AG09309 (cell line): ENCODE measurements at places on chromosomes 11 and 22.

GRCh38 chr22:25389541-25389919 lies 170.1 kb downstream of the CRYBB2 start:
- DNase-seq: no peak

DNA sequence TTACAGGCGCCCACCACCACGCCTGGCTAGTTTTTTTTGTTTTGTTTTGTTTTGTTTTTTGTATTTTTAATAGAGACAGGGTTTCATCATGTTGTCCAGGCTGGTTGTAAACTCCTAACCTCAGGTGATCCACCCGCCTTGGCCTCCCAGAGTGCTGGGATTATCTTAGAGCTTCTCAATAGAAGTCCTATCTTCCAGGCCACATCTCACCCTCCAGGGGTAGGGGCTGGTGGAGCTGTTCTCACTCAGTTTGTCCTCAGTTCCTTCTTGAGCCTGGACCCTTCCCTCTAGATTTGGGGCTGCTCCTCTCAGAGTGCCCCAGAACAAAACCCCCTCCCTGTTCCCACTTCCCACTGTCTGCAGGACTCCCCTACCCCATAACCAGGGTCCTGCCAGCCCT lies 31.3 kb downstream of the BCR start:
- DNase-seq: no peak

GRCh38 chr11:12682737-12683500 lies 8.7 kb downstream of the TEAD1 start:
- DNase-seq: no peak

DNA sequence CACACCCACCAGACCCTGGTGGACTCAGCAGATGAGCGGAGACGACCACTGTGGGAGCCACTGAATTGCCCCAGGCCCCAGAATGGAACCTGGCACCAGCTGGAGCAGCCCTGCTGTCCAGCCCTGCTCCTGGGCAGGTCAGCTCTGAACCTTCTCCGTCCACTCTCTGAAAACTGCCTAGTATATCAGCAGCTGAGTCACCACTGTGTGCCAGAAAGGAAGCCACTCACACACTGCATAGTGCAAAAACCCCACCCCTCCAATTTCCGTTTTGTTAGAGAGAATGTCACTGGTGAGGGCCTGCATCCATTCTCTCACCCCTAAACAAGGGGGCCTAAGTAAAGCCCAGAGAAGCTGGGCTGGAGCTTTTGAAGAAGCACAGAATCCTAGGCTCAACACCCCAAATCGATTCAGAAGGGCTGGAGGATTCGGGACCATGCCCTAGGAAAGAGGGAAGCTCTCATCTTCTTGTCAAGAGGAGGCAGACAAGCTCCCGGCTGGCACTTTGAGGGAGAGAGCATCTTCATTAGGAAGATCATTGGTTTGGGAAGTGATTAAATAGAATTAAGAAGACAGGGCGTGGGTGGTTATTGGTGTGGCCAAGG lies 44.5 kb downstream of the GALNT18 start:
- DNase-seq: no peak

DNA sequence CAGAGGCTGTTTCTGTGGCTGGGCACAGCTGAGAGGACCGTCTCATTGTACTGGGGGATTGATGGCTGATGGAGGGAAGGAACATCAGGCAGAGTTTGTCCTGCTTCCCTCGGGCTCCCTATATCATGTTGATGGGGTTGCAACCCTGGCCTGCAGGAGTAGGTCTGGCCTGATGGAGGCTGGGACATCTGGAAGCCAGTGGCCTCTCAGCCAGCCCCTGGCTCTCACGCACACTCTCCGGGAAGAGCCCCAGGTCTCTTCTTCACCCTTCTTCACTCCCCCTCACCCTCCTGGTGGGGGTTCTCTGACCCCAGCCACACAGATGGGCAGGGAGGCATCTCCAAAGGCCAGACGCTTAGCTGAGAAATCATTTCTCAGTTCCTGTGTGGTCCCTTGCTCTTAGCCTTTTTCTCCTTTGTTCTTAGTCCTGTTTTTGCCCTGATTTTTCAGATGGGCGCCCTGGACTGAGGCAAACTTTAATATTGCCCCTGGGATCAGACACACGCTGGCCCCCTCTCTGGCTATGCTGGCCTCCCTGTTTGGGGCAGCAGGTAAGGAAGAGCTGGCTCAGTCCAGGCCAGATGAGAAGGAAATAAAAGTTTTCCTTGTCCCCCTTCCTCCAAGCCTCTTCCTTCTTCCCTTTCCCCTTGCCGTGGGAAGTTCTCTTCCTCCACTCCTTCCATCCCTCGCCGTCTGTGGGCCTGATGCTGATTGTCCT lies 13.9 kb upstream of the ANO1 start:
- DNase-seq: no peak

DNA sequence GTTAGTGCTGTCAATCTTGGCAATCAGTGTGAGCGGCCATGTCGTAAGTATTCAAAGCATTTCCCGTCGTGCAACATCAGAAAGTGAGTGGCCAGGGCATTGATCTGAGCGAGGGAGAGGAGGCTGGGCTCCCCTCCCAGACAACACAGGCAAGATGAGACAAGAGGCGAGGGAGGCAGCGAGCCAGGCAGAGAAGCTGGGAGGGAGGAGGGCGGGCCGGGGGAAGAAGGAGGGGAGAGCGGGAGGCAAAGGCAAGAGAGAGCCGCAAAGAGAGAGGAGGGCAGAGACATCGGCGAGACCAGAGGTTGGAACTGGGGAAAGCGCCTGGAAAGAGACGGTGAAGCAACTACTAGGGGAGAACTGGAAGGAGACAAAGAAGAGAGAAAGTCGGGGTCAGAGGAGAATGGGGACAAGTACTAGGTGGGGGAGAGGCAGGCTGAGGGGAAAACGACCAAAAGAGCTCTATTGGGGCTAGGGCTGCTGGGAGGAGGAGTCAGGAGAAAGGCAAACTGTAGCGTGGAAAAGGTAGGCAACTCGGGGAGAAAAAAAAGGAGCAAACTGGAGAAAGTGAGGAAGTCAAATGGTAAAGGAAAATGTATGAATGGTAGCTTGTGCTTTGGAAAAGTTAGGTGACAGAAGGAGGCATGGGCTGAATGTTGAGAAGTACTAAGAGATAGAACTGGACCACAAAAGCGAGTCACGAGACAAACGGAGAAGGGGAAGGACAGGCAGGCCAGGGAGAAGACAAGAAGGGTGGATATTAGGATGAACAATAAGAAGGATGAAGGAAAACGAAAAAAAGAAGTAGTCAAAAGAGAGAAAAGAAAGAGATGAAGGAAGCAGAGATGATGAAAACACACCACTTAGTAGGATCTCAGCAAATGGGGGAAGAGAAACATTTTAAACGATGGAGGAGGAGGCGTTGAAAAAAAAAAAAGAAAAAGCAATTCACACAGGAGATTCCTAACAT lies 130.5 kb upstream of the C11orf58 start:
- DNase-seq: no peak

DNA sequence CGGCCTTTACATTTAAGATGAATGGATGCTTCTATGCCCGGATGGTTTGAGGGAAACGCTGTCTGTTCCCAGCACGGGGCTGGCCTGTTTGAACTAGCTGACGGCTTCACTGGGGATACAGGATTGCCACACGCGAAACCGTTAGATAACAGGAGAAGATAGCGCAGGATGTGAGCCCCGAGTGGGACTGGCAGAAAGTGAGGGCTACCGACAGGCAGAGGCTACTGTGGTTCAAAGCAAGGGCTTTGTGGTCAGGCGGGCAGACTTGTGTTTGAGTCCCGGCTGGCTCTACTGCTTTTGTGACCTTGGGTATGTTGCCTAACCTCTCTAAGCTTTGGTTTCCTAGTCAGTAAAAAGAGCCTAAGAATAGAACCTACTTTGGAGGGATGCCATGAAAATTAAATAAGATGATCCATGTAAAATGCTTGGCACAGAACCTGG lies 2.8 kb upstream of the OAF start:
- DNase-seq: no peak

- no peak for DNase-seq
Observed at GRCh38 chr11:15905366-15906104, 450.8 kb downstream of the SOX6 start.

DNA sequence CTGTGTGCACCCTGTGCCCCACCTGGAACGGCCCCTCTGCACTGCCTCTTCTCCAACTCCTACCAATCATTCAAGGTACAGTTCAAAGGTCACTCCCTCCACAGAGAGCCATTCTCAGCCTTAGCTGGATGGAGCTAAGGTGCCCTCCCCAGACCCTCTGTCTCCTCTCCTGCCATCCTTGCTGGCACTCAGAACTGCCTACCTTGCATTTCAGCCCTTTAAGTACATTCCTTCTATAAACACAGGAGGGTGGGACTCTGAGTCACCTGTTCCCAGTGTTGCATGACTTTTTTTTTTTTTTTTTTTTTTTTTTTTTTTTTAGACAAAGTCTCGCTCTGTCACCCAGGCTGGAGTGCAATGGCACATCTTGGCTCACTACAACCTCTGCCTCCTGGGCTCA lies 8.6 kb downstream of the TTLL1 start:
- DNase-seq: no peak

DNA sequence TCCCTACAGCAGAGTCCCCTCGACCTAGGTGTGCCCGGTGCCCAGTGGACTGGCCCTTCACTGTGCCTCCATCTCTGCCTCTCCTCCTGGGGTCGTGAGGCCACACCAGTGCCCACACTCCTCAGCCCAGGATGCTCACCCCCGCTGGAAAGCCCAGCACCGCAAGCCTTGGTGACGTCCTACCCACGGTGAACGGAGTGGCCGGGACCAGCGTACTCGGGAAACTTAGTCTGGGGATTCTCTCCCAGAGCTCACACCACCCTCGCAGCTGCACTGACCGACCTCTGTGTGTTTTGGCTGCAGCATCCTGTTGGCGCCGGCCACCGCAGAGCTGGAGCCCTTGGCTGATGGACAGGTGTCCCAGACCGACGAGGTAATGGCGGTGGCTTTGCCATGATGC lies 35.5 kb upstream of the KRTAP5-7 start:
- DNase-seq: no peak

GRCh38 chr11:6538945-6539344 lies 41.9 kb downstream of the DNHD1 start:
- no peak for DNase-seq

DNA sequence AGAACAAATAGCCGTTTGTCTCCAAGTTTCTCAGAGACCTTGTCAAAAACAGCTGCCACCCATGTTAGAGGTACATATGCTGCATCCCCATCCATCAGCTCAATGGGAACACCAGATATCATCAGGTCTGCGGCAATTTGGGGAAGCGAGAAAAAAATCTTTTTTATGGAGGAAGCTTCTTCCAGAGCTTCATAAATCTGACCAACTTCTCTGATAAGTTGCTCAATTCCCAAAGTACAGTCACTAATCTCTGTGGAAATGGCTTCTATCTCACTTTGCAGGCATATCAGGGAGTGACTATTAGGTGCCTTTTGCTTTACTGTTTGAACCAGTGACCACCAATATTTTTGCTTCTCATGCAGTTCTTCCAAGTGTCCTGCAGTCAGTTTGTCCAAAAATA lies 34.3 kb upstream of the MRPL17 start:
- DNase-seq: no peak

- DNase-seq: no peak
Observed at GRCh38 chr11:97739932-97740800, 1280.6 kb upstream of the CNTN5 start.

DNA sequence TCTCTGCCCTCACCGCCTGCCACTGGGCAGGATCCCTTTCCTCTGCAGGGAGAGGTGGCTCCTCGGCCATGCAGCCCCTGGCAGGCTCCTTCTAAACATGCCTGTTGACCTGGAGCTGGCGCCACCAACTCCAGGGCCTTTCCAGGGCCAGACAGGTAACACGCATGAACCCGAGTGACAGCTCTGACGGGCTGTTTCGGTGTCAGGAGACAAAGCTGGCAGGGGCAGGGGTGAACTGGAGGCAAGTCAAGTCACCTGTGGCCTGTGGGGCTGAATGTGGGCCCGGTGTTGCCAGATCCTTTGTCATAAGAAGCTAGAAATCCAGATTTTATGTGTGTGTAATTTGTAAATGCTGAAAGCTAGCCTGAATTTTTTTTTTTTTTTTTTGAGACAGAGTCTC lies 11.3 kb downstream of the C22orf23 start:
- no peak for DNase-seq

DNA sequence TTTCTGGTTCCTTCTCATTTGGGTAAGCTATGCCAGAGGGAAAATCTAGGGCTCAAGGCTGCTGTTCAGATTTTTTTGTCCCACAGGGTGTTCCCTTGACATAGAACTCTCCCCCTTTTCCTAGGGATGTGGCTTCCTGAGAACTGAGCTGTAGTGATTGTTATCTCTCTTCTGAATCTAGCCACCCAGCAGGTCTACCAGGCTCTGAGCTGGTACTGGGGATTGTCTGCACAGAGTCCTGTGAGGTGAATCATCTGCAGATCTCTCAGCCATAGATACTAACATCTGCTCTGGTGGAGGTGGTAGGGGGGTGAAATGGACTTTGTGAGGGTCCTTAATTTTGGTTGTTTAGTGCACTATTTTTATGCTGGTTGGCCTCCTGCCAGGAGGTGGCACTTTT lies 167.3 kb upstream of the PGR start:
- no peak for DNase-seq

DNA sequence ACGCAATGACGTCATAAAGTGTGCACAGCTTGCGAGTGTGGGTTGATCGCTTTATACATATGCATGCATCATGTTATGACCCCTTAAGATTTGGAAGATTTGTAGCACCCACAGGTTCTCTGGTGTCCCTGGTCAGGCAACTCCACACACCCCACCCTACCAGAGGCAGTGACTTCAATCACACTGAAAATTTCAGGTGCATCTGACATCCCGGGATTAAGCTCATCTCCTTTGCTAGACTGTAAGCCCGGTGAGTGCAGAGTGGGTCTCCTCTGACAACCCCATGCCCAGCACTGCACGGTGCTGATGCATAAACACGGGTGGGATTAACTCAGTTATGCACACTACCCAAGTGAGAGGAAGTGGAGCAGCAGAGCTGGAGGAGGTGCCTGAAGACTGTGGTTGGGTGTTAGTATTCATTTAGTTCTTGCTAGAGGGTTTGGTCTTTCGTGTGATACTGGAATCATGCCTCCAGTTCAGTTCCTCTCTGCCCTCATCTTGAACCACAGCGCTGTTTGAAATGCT lies 6.5 kb downstream of the ARSA start:
- DNase-seq: no peak

- no peak for DNase-seq
Observed at GRCh38 chr11:48017831-48018527, 37.6 kb downstream of the PTPRJ start.

DNA sequence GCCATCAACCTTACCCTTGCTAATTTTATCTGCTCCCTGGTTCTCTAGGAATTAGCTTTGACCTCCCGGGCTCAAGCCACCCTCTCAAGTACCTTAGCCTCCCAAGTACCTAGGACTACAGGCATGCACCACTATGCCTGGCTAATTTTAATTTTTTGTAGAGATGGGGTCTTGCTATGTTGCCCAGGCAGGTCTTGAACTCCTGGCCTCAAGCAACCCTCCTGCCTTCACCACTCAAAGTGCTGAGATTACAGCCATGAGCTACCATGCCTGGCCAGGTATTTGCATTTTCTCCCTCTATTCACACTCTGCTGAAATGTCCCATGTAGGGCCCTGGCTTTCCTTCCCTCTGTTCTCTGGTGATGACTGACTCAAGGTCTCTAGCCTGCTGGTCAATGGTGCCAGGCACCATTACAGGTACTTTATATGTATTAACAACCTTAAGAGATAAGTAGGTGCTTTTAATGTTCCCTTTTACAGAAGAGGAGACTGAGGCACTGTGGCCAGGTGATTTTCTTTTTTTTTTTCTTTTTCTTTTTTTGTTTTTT lies 8.5 kb upstream of the WDR74 start:
- DNase-seq: no peak

- no peak for DNase-seq
Observed at GRCh38 chr22:50169181-50169759, 1.3 kb upstream of the PANX2 start.

GRCh38 chr11:117217141-117218084 lies 14.5 kb downstream of the PCSK7 start:
- peak; percentile 58 for DNase-seq

- DNase-seq: no peak
Observed at GRCh38 chr11:34251589-34251980, 106.2 kb downstream of the ABTB2 start.

- no peak for DNase-seq
Observed at GRCh38 chr11:114277637-114278341, 18.4 kb upstream of the NNMT start.
